SHP77 treated with DMSO at 0.1 percent for 48 hours (cell line): ENCODE measurements at places on chromosomes 3 and 15.

GRCh38 chr3:100709842-100710260 is 557 bp downstream of the TFG start:
- no peak for DNase-seq

- no peak for DNase-seq
These were observed 105.5 kb downstream of the HHLA2 start for GRCh38 chr3:108401836-108402235.

DNA sequence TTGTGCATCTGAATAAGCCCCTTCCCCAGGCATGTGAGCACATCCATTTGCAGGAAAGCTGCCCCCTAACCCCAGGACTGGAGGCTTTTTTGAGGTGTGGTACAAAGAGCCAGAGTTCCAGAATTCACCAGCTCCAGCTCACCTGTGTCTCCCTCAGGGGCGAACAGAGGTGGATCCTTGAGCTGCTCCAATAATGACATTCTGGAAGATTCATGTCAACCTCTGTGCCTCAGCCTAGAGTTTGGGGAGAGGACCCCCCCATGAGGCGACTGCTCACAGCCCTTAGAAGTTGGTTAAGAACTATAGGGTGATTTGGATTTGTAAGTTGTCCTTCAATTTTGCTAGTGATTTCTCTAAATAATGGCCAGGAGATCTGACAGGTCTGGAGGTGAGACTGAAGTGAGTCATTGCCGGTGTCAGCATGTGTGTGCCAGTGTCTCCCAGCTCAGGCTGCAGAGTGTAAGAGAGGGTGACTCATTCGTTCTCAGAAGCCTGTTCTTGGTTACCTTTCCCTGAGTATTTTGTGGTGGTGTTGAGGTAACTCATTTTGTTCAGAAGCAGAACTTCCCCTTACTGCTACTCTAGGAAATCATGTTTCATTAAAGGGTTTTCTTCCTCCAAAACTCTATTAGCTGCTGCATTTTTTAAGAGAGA is 136.9 kb upstream of the TOPAZ1 start:
- DNase-seq, result no peak

- no peak for DNase-seq
These were observed 122.5 kb downstream of the DNAJB8 start for GRCh38 chr3:128344052-128344735.
